ENCODE measurements at places on chromosomes 12 and 14. TPM values are rescaled to one million over a fixed set of nuclear protein-coding genes. Genes with fewer than 3 reads are reported as not detected.

The STON2 gene
- 7.8 TPM for total RNA-seq

The IFNG-AS1 gene
- total RNA-seq, result not detected

The PLA2G1B gene
- not detected for total RNA-seq

The CLEC4C gene
- total RNA-seq, result not detected

The PIWIL1 gene
- total RNA-seq, result 0.68 TPM

The TSHR gene
- total RNA-seq, result not detected

The ACOT4 gene
- 1.1 TPM for total RNA-seq

The NFYB gene
- total RNA-seq, result 29.7 TPM

The SERPINA9 gene
- not detected for total RNA-seq

The LALBA gene
- not detected for total RNA-seq

The APOF gene
- 0.40 TPM for total RNA-seq

The NKX2-1 gene
- 4.7 TPM for total RNA-seq

The BDKRB2 gene
- 8.5 TPM for total RNA-seq

The FGF23 gene
- not detected for total RNA-seq

The CDCA3 gene
- 107 TPM for total RNA-seq

The CIROP gene
- total RNA-seq, result not detected

The OR4E2 gene
- not detected for total RNA-seq

The SERPINA12 gene
- total RNA-seq, result not detected

The DPY19L2 gene
- total RNA-seq, result 4.5 TPM
